ENCODE measurements at places on chromosomes 12 and 14. TPM values are rescaled to one million over a fixed set of nuclear protein-coding genes. Genes with fewer than 3 reads are reported as not detected.

The INHBC gene
- polyA plus RNA-seq, result not detected

The KLRC2 gene
- 0.06 TPM for polyA plus RNA-seq

The PPP1R36 gene
- 0.59 TPM for polyA plus RNA-seq

The PRR4 gene
- 11.8 TPM for polyA plus RNA-seq

The MYO1A gene
- polyA plus RNA-seq, result not detected

The AKAP6 gene
- 14.0 TPM for polyA plus RNA-seq

The DDX54 gene
- polyA plus RNA-seq, result 52.7 TPM

The SERPINA3 gene
- polyA plus RNA-seq, result 408 TPM

The B3GNT4 gene
- polyA plus RNA-seq, result 0.29 TPM

The POTEG gene
- not detected for polyA plus RNA-seq

The MYF5 gene
- not detected for polyA plus RNA-seq

The KRT75 gene
- polyA plus RNA-seq, result not detected

The TMEM30B gene
- 0.35 TPM for polyA plus RNA-seq

The P2RX4 gene
- 10.6 TPM for polyA plus RNA-seq

The IPO4 gene
- 4.4 TPM for polyA plus RNA-seq

Measured in heart right ventricle (tissue), 16 donors.